Stimulated activated CD4-positive, alpha-beta T cell treated with anti-CD3 and anti-CD28 coated beads, TNF-alpha, amount 100 ng/mL, for 48 hours (primary cell): ENCODE measurements at places on chromosomes 13 and 19.
A peak's percentile ranks its signal among the peaks of the same experiment; 100 is the strongest.

DNA sequence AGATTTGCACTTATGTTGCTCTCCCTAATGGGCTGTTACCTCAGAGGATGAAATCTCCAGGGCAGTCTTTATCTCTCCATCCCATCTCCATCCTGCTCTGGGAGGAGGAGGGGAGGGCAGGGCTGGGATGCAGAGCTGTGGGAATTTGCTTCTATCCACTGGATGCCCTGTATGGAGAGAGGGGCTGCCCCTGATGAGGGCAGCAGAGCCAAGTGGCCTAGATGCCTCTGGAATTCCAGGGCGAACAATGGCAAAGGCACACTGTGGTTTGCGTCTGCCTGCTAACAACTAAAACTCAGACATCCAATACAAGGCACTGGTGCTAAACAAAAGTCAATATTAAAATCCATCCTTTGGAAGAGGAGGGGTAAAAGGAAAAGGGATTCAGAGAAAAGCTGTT lies 165.1 kb downstream of the COG6 start:
- DNase-seq, result no peak

GRCh38 chr13:70408865-70409264 lies 300.6 kb upstream of the KLHL1 start:
- no peak for DNase-seq

- DNase-seq, result no peak
Measured at GRCh38 chr19:54230031-54230430, 7.2 kb upstream of the LILRB3 start.

DNA sequence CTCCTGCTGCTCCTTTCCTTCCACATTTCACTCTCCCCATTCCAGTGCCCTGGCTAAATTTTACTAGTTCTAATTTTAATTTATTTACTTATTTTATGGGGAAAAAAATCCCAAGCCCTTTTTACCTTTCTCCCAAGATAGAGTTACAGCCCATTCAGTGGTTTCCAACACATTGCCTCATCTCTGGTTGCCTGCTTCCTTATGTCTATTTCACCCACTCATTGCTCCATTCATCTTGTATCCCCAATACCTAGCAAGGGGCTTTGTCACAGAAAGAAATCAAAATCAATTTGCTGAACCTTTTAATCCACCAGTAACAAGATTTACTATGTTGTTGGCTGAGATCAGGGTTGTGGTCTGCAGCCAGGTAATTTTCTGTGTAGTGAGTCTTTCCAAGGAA lies 55.9 kb downstream of the LHFPL6 start:
- no peak for DNase-seq

DNA sequence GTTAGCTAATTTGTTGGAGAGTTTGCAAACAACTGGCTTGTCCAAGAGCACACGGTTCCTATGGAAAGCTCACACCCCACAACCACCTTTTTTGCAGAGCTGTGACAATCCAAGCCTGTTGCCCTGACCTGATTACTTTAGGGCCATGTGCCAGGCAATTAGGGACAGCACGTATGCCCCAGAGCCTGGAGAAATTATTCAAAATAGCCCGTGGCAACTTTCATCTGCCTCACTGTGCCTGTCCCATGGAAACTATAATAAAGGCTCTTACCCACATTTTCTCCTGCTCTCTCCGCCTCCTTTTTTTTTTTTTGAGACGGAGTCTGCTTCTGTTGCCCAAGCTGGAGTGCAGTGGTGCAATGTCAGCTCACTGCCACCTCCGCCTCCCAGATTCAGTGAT lies 18.6 kb upstream of the FBN3 start:
- DNase-seq, result no peak

DNA sequence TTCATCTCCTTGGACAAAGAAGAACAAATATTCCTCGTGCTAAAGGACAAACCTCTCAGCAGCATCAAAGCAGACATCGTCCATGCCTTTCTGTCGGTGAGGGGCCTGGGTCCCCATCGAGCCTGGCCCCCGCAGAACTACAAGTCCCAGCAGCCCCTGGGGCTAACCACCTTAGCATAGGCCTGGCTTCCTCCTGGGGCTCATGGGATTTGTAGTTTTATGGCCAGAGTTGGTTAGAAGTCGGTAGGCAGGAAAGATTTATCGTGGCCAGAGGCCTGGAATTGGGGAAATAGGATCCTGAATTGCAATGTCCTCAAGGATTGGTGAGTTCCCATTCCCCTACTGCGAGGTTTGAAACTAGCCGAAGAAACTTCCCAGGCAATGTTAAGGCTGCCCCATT lies 19.6 kb downstream of the TMEM150B start:
- DNase-seq, result peak; percentile 16

DNA sequence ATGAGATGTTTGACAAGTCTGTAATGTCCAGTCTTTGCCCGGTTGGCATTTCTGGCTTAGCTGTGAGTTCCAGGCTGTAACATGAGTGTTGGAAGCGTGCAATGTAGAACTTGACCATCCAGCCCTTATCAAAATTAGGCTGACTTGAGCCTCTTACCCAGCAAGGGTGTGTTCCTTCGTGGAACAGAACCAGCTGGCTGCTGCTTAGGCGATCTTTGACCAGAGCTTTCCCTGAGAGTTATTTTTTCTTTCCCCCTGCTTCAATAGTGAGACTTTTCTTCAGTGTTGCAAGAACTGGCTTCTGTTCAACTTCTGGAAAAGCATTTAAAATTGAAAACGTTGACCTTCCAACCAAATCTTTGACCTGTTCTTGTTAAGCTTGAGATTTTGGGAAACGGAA lies 6.5 kb downstream of the TNFSF13B start:
- no peak for DNase-seq

GRCh38 chr13:61084988-61085387 lies 330.7 kb downstream of the PCDH20 start:
- DNase-seq, result no peak

- DNase-seq, result no peak
Measured at GRCh38 chr19:49499030-49499670, 2.9 kb downstream of the RPS11 start.

- no peak for DNase-seq
Measured at GRCh38 chr19:39737891-39738290, at the start of gene CLC. Gene CLC (minus strand): TSS chr19:39738029. CDS start chr19:39737952, 77 bp downstream.
